GM23338 (cell line): ENCODE measurements at places on chromosomes 2 and 18.
A peak's percentile ranks its signal among the peaks of the same experiment; 100 is the strongest.

DNA sequence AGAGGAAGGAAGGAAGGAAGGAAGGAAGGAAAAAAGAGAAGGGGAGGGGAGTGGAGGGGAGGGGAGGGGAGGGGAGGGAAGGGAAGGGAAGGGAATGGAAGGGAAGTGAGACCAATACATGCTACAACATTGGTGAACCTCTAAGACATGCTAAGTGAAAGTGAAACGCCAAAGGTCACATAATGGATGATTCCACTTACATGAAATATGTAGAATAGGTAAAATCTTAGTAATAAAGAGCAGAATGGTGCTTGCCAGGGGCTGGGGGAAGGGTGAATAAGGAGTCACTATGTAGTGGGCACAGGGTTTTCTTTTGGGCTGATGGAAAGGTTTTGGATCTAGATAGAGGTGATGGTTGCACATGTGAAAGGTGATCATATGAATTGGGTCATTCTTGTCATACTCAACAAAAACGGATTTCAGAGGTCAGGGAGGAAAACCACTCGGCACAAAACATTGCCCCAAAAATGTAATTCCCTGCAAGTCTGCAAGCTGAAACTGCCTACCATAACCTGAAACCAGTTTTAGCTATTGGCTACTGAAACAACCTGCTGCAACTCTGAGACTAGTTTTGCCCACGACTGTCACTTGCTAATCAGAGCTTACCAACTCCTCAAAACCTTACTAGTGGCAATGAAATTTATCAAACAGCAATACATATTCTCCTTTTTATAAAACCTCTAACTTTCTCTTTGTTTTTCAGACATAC is 59.2 kb downstream of the CCDC141 start:
- DNase-seq = no peak

DNA sequence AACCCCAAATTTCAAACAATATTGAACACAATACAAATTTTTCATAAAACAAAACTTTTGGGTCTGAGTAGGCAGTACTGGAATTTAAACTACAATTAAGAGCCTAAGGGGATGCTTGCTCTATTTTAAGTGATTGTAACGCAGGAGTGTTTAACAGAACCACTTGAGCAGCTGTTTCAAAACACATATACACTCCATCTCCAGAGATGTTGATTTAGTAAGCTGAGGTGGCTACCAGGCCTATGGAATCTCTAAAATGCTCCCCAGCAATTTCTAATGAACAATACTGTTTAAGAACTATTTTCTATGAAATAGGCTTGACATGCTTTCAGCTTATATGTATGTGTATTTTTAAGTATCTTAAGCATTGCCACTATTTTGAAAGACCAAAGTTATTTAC is 58.5 kb downstream of the SP3 start:
- DNase-seq = no peak

DNA sequence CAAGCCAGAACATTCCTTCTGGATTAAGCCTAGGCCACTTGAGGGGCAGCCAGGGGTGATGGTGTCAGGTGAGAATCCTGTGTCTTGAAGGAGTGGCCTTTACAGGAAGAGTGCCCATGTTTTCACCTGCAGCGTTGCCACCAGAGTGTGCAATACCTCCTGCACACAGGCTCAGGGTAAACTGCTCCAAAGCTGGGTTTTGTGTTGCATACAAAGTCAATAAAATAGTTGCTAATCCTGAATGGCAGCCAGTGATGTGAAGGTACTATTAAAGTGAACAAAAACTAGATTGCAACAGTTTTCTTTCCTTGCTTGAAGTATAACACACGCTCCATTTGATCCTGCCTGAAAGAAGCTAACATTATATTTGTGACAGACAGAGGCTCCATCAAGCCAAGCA is 64.4 kb upstream of the NRP2 start:
- no peak for DNase-seq

DNA sequence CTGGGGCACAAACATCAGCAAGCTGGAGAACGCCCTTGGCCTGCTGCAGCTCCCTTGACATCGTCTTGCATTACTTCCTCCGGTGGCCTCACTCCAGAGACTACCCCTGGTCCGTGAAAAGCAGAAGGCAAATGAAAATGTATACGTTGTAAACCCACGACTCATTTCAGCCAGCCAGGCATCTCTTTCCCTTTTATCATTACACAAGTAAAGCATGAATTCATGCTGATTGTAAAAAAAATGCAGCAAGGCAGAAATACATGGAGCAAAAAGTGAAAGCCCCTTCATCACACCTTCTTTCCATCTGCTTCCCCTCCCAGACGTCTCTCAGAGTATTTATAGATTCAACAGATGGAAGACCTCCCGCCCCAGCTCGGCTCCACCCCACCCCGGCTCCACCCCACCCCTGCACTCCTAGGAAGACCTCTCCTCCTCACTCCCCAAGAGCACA is 41.6 kb upstream of the RALBP1 start:
- peak; percentile 12 for DNase-seq

DNA sequence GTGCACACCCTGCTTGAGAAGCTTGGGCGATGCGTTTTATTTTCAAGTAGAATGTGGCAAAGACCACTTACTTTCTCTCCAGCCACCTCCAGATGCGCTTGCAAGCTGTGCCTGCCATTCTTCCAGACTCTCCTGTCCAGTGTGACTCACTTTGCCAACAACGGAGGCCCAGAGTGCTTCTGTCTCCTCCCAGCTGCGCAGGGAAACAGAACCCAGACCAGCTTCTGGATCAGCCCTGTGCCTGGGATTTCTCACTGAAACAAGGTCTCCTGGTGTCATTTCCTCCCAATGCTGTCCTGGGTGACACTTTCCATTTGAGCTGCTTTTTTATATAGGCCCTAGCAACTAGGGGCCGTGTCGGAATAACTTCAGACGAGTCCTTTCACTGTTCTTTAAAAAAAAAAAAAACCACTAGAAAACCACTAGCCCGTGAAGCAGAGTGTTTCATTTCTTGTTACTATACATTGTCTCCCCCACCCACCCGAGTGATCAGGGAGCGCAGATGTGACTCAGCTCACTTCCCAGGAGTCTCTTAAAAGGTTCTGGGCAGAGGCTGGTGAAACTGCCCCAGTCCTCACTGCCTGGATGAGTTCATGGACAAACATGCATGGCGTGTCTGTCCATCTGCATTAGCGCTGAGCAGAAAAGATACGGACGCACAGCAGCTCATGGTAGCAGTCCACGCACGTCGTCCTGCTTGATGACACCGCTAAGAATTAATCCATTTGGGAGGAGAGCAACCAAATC is 25.3 kb upstream of the RPL31 start:
- no peak for DNase-seq

- DNase-seq = no peak
Measured at GRCh38 chr2:219611866-219612576, 14.4 kb downstream of the STK11IP start.

- DNase-seq = no peak
Measured at GRCh38 chr18:45590036-45590886, 25.0 kb upstream of the SLC14A2 start.

DNA sequence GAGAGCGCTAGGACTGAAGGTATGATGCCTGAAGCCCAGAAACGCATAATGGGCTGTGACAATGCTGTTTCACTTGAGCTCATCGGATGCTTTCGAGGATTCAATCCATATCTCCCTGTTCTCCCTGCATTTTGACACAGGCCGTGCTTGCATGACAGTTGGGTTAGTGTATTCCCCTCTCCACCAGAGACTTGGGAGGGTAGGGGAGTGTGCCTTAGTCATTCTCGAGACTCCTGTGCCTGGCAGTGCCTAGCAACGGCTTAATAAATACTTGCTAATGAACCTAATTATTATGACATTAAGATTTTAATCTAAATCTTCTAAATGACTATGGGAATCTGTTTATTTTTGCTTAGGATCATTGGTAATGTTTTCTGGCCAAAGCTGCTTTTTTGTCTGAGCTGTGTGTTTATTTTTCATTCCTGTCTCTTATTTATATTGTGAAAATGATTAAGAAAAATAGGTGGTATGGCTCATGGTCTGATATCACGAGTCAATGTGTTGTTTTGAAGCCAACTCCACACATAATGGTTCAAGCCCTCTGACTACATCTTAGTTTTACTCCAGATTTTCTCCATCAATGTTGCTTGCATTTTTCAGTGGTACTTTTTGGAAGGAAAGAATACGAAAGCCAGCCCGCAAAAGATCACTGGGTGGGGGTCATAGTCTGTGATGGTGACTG is 61.3 kb downstream of the NEDD4L start:
- DNase-seq = no peak

DNA sequence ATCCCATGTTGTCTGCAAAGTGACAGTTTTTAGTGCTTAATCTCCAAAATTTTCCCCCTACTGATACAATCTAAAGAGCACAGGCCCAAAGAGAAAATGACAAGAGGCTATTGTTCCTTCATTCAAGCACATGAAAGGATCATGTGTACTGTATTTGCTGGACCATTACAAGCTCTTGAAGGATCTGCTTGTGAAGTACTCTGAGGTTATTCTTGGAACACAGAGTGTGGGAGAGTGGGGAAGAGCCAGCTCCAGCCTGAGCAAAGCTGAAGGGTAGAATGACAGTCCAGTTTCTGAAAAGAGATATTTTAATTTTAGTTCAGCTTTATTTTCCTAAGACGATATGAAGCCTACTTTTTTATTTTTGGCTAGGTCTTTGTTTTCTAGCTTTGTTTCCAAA is 112.2 kb downstream of the GALNT3 start:
- no peak for DNase-seq

DNA sequence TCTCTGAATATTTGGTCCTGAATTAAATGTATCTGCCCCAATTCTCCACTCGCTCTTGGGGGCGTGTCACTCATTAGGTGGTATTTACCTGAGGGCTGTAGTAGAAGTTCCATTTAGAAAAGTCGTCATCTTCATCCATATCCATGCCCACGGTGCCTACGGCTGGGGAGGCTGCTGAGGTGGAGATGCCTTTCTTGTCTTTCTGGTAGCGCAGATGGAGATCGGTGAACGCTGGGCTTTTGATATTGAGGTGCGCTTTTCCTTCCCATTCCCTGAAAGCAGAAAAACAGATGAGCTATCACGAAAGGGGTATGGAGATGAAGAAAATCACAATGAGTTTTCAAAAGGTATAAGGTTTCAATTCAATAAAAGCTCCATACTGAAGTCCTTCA is 39.7 kb downstream of the APOB start:
- no peak for DNase-seq

DNA sequence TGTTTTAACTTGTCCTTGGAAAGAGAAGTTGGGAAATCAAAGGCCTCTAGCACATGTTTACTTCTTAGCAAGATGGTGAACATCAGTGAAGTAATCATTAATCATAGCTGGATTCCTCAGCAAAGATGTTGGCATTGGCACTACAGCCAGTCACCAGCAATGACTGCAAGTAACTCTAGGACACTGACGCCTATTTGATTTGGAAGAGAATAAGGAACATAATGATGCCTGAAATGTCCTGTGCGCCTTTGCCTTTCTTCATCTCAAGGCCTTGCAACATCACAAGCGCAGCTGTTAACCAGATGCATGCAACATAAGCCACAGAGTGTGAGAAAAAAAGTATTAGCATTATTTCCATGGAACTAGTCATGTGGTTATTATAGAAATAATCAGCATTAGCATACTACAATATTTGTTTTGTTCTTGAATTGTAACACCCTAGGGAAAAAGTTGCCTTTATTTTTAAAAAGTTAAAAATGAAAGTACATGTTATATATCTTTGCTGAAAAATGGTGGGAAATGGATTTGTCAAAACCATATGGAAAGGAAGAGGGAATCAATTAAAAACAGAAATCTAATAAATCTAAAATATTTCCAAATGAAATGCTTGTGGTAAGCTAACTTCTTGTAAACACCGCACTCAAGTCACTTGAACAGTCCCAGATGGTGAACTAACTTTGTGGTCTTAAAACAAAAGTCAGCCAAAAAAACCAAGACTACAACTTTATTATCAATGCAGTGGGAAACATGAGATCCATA is 55.6 kb downstream of the THADA start:
- DNase-seq = no peak

- DNase-seq = no peak
Measured at GRCh38 chr2:48210189-48210588, 303.9 kb upstream of the FBXO11 start.

DNA sequence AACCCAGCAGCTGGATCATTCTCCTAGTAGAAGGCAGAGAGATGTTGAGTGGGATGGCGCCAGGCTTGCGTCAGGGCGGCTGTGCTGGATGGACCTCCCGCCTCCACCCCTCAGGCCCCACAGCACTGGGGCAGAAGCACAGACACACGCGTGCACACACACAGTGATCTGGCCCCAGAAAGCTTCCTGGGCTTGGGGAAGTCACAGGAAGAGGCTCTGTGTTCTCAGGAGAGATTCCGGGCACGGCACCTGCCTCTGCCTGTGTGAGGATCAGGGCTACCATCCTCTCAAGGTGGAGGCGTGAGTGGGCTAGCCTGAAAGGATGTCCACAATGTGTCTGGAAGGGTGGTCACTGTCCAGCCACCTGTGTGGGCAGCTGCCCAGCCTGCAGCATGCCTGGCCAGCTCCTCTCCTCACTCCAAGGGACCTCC is 229.8 kb upstream of the HS6ST1 start:
- no peak for DNase-seq

DNA sequence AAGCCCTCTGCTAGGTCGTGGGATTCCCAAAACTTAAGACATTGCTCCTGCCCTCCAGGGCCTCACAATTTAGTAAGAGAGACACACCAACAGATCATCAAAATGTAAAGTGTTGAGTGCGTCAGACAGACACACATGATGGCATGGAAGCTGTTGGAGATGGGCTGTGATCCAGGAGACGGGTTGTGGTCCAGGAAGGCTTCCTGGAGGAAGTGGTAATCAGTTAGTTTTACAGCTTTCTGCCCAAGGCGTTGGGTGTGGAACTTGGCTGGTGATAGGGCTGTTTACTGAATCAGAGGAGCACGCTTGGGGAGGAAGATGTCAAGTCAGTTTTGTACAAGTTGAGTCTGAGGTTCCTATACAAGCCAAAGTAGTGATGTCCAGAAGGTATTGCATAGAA is 24.0 kb upstream of the GLI2 start:
- DNase-seq = no peak

GRCh38 chr2:223997938-223998337 is 40.7 kb downstream of the MRPL44 start:
- no peak for DNase-seq

GRCh38 chr2:186195696-186196095 is 290.4 kb upstream of the ZC3H15 start:
- DNase-seq = no peak

- DNase-seq = no peak
Measured at GRCh38 chr2:187956906-187957534, 334.7 kb upstream of the GULP1 start.

DNA sequence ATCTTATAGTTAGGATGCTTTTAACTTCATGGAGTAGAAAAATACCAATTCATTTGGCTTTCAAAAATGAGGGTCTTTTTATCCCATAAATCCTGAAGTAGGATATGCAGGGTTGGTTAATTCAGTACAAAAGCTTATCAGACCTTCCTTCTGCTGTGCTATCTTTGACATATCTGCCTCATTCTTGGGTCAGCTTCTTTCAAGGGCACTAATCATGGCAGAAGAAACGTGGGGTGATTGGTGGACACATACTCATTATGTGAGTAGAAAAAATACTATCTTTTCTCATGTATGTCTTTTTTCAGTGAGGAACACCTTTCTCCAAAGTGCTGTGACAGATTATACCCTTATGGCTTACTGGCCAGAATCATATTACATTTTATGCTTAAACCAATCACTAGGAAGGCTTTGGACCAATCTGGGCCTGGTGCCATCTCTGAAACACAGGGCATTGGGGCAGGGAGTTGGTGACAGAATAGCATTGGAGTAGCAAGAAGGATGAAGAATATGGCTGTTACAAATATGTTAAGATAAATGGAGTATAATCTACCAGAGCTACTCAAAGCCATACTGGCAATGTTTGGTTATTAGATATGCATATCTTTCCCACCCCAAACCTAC is 10.1 kb downstream of the UGP2 start:
- DNase-seq = no peak
